T follicular helper cell (primary cell): ENCODE measurements at places on chromosomes 7 and 10.

DNA sequence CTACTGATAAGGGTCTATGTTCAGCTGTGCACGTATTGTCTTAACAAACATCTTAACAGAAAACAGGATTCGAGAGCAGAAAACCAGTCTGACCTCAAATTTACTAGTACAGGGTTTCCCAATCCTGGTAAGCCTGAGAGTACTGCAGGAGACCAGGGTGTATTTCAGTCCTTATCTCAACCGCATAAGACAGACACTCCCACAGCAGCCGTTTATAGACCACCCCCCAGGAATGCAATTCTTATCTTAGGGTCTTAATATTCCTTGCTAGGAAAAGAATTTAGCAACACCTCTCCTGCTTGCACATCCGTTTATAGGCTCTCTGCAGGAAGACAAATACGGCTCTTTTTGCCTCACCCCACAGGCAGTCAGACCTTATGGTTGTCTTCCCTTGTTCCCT is 277.3 kb downstream of the SDK1 start:
- DNase-seq, result no peak

GRCh38 chr7:6307762-6308161 is 35.3 kb upstream of the CYTH3 start:
- no peak for DNase-seq

DNA sequence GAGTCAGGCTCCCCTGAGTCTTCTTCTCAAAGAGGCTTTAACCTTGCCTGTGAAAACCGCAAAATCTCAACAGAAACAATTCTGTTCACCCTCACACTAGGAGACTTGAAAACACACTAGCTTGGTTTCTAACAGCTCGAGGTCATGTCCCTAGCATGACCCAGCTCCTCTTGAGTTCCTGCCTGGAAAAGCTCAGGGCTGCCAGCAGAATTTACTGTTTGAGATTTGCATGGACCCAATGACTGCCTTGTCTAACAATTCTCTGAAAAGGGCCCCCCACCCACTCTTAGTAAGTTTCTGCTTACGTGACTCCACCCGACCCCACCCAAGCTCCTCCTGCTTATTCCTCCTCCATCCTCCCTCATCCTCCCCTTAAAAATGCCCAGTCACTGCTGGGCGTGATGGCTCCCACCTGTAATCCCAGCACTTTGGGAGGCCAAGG is 85.1 kb upstream of the KMT2C start:
- no peak for DNase-seq

DNA sequence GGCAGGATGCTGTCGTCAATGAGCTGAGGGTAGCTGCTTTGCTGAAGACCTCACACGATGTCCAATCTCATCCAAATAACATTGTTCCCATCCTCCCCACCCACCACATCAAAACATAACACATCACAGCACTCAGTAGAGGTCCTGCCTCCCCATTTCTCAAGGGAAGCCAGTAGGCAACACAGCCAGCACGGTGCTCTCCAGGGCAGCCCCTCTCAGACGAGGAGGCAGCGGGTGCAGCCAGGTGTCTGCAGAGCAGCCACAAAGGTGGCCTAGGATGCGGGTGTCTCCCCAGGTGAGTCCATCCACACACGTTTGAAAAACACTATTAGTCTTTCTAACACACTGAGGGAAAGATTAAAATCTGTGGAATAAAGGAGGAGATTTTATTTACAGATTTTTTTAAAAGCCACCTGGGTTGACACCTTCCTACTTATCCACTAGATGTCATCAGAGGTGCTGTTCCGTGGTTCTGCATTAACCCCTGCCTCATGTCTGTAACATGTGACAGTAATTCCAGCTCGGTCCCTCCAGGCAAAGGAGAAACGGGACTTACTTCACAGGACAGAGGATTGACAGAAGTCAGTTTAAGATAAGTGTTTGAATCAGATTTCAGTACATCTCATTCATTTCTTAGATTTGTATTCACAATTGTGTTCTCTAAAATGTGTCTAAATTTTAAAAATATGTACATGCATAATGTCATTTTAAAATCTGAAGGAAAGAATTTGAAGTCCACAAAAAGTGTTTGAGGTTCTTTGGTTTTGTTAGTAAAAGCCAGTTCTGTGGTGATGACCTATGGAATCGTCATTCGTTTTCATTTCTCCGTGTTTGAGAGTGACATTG is 68.0 kb downstream of the LANCL2 start:
- no peak for DNase-seq
